Lower lobe of right lung (tissue), 2 donors: ENCODE measurements at places on chromosomes 3 and 15. TPM values are rescaled to one million over a fixed set of nuclear protein-coding genes. Genes with fewer than 3 reads are reported as not detected.

CCDC191 gene
- 6.4 TPM for total RNA-seq

STRA6 gene
- total RNA-seq, result not detected

- DNase-seq, result no peak
- H3K27me3 ChIP-seq, result no peaks in the 10 kb centered on the region
- H3K27ac ChIP-seq, result no peak overlapping the region
These were observed 88.1 kb upstream of the SPRED1 start for GRCh38 chr15:38164507-38164906.

DNA sequence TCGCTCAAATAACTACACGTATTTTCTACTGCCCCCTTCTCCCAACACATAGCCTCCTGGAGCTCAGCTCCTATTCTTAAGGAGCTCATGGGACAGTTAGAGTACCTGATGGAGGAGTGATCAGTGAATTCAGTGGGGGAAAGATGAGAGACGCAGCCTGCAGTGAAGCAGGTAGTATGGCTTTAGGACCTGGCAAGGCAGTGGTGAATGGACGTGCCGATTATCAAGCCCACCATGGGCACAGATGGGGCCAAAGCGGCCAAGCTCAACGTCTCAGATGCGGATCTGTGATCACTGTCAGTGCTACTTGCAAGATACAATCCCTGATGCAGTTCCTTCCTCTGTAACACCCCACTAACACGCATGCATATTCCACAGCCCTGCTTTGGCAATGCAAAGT lies 45.8 kb upstream of the ATP2B2 start:
- peaks cover 9% of the 10 kb centered on the region for H3K27me3 ChIP-seq
- DNase-seq, result no peak
- no peak overlapping the region for H3K4me3 ChIP-seq
- H3K36me3 ChIP-seq, result no peaks in the 10 kb centered on the region

GRCh38 chr3:141942006-141942405 lies 65.6 kb downstream of the ATP1B3 start:
- H3K36me3 ChIP-seq, result no peaks in the 10 kb centered on the region
- no peak overlapping the region for H3K4me3 ChIP-seq
- no peaks in the 10 kb centered on the region for H3K27me3 ChIP-seq
- no peak overlapping the region for H3K27ac ChIP-seq

- DNase-seq, result no peak
- no peak overlapping the region for H3K27ac ChIP-seq
- H3K36me3 ChIP-seq, result no peaks in the 10 kb centered on the region
- H3K4me1 ChIP-seq, result no peaks in the 10 kb centered on the region
- H3K4me3 ChIP-seq, result no peak overlapping the region
These were observed 458.1 kb upstream of the NR2F2 start for GRCh38 chr15:95872366-95872771.

GRCh38 chr3:184812662-184813042 lies 686 bp downstream of the VPS8 start:
- peak overlapping the region; percentile 86 for H3K27ac ChIP-seq
- DNase-seq, result peak; percentile 60
- H3K4me3 ChIP-seq, result peak overlapping the region; percentile 92
- peaks cover 23% of the 10 kb centered on the region for H3K4me1 ChIP-seq

FES gene
- total RNA-seq, result 51.0 TPM

DNA sequence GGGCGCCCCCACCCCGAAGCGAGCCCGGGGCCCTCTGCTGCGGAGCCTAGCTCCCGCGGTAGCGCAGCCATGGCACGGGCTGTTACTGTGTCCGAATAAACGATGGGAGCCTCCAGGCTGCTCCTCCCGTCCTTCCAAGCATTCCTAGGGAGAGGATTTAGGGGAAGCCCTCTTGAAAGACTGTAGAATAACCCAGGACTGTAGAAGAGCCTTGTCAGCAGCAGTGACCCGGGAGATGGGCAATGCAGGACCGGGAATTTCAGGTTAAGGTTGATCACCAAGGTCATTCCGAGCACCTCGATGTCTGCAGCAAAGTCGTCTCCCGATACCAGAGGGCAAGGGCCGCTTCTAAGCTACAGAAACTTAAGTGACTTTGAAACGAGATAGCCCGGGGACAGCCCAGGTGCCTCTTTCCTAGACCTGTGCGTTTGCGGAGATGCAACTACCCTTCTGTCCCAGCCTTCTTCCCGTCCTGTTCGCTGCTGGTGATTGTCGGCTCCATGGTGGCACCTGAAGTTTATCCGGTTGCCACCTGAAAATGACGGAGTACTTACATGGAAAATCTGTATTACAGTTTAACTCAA lies 753 bp upstream of the MYO5A start:
- peaks cover 10% of the 10 kb centered on the region for H3K27me3 ChIP-seq
- H3K4me1 ChIP-seq, result peaks cover 23% of the 10 kb centered on the region
- H3K4me3 ChIP-seq, result peak overlapping the region; percentile 76
- H3K27ac ChIP-seq, result peak overlapping the region; percentile 83
- no peaks in the 10 kb centered on the region for H3K36me3 ChIP-seq

- no peaks in the 10 kb centered on the region for H3K27me3 ChIP-seq
- no peak overlapping the region for H3K27ac ChIP-seq
- no peaks in the 10 kb centered on the region for H3K4me1 ChIP-seq
- DNase-seq, result no peak
- no peak overlapping the region for H3K4me3 ChIP-seq
These were observed 950.1 kb downstream of the FHIT start for GRCh38 chr3:60301142-60301541.

- DNase-seq, result no peak
- H3K27me3 ChIP-seq, result no peaks in the 10 kb centered on the region
- H3K4me3 ChIP-seq, result no peak overlapping the region
- no peaks in the 10 kb centered on the region for H3K4me1 ChIP-seq
These were observed 245.4 kb downstream of the ULK4 start for GRCh38 chr3:41716471-41716870.

- H3K36me3 ChIP-seq, result no peaks in the 10 kb centered on the region
- H3K27ac ChIP-seq, result no peak overlapping the region
- H3K27me3 ChIP-seq, result no peaks in the 10 kb centered on the region
- H3K4me3 ChIP-seq, result peak overlapping the region; percentile 22
- DNase-seq, result no peak
- H3K4me1 ChIP-seq, result peaks cover 36% of the 10 kb centered on the region
These were observed 157.3 kb upstream of the CGNL1 start for GRCh38 chr15:57218826-57219576.
